ENCODE measurements at places on chromosomes 3 and 15. TPM values are rescaled to one million over a fixed set of nuclear protein-coding genes. Genes with fewer than 3 reads are reported as not detected.

The ARGFX gene
- not detected for polyA plus RNA-seq

The SFMBT1 gene
- 10.8 TPM for polyA plus RNA-seq

The GP9 gene
- polyA plus RNA-seq, result 1.3 TPM

The TIGIT gene
- polyA plus RNA-seq, result not detected

The WDR93 gene
- 4.0 TPM for polyA plus RNA-seq

The EFCC1 gene
- 3.0 TPM for polyA plus RNA-seq

The CLDN1 gene
- 63.3 TPM for polyA plus RNA-seq

The ANKUB1 gene
- not detected for polyA plus RNA-seq

The HGD gene
- polyA plus RNA-seq, result 90.1 TPM

The NUP210 gene
- polyA plus RNA-seq, result 31.8 TPM

The CEMIP gene
- polyA plus RNA-seq, result 3.2 TPM

The SELENOT gene
- polyA plus RNA-seq, result 118 TPM

DNA sequence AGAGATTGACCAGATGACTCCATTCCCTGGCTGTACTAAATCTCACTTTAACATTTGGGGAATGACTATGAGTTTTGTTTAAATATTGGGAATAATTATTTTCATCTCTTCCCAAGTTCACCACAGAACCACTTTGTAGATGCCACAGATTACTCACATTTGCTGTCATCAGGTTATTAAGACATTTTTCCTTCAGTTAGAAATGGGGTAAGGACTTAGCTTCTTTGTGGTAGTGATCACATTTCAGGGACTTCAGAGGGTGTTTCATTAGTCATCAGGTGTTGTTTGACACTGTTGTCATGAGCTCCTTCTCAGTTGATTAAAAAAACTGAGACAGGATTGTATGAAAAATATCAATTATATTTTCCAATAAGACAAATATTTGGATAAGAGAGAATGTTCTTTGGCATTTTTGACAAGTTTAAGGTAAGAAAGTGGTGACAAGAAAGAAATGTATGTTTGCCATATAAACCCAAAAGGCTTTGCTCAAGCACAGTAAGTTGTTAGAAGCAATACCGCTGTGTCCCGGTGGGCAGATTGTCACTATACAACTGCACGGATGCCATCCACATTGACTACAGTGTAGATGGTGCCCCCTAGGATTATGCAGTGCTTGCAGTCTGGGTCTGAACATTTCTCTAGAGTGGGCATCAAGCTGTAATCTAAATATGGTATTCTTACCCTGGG lies 22.3 kb downstream of the FBXL2 start:
- no peak for DNase-seq

DNA sequence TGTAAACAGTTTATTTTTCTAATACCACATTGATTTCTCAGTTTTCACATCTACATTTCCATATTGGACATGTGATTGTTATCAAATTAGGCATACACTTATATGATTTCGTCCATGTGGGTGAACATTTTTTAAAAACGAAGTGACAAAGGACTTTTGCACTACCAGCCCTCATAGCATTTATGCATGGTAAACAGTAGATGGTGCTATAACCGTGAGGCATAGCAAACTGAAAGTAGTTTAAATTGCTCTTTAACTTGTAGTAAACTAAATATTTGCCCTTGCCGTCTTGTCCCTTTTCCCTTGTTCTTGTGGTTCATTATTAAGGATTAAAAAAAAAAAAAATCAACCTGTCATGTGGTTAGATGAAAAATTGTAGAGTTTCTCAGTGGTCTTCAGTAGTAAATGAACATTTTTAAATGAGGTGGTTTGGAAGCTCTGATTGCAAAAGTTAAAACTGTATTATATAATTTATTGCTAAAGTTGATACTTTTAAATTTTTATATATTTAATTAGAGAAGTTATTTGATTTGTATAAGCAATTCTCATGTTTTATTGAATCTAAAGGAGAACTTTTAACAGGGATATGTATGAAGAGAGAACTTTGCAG lies 24.0 kb downstream of the STX19 start:
- DNase-seq, result peak; percentile 35

- no peak for DNase-seq
These were observed 55.1 kb downstream of the EXOG start for GRCh38 chr3:38551026-38551832.

DNA sequence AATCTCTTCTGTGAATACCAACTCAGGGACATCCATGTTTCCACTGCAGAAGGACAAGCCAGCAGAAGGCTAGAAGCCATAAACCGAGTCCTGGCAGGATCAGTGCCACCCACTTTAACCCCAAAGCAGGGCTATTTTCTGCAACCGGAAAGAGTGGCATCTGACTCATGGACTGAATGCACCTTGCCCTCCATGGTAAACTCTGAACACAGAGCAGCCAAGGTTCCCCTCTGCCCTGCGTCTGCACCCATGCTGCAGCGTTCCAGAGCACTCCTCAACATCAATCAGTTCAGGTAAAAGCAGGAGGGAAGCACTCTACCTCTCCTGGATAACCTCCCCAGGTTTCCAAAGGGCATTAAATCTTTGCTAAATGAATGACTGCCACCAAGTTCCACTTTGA lies 801 bp upstream of the NGRN start:
- DNase-seq, result no peak

DNA sequence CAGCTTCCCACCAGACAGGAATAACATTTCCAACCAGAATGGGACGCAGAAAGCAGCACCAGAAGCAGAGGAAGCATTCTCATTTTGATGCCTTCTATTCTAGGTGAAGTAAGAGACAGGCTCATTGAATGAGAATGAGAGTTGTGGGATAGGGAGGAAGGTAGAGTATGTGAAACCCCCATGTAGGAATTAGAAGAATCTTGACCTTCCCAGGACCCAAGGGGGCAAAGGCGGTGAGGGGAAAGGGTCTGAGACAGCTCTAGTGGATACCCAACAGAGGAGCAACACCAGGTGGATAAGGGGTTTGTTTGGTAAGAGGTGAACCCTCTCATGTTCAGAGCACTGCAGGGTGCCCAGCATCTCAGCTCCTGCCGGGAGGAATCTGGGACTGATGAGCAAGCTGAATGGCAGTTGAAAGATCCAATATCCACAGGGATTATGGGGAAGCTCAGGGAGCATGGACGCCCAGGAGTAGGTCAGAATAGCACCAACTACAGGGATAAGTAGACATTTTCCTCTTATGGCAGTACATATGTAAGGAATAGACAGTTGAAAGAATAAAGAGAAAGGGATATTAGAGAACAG lies 77.0 kb downstream of the PLCL2 start:
- DNase-seq, result no peak

DNA sequence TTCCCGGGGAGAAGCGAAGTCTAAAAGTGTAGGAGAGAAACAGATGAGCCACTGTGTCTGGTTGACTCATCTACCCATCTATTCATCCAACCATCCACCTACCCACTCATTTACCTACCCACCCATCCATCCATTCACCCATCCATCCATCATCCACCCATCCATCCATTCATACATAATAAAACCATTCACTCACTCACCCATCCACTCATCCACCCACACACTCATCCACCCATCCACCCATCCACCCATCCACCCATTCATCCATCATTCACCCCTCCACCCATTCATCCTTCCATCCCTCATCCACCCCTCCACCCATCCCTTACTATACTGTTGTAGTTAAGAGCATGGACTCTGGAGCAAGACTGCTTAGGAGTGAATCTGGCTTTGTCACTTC lies 136.4 kb upstream of the ATP2B2 start:
- no peak for DNase-seq

DNA sequence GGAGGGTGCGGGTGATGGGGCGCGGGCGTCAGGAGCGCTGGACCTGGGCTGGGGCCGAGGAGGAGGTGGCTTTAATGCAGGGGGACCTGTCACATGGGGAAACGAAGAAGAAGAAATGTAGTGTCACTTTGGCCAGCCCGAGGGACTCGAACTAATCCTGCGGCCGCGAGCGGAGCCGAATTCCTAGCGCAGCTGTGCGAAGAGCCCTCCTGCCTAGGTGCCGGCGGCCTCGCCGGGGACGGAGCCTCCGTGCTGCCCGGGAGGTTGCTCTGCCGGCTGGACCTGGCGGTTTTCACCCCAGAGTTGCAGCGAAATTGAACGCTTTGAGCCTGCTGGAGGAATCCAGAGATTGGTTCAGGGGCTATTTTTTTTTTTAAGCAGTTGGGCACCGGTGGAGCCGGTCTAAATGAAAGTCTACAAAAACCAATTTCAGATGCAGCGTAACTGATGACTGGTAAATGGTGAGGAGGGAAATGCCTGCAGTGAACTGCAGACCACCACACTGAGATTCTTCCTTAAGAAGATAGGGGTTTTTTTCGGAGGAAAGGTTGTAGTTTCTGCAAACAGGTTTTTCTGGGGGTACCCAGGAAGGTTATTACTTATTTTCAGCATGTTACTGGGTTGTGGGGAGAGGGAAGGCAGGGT lies 662 bp downstream of the TMEM108 start:
- DNase-seq, result no peak

DNA sequence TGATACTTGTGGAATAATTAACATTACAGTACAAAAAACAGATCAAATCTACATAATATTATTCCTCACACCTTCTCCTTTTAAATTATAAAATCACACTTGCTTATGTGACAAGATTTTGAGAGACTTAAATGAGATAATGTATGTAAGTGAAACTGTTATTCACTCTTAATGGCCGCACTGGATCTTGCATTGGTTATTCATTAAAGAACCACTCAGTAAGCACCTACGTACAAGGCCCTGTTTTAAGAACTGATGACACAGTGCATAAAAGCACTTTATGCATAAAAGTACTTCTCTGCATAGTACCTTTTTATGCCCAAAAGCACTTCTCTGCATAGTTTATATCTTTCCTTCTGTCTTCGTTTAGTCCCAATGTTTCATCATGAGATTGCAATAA lies 172.1 kb downstream of the GOLGA6L6 start:
- DNase-seq, result no peak

GRCh38 chr3:67000009-67000408 lies 1.9 kb downstream of the KBTBD8 start:
- no peak for DNase-seq

DNA sequence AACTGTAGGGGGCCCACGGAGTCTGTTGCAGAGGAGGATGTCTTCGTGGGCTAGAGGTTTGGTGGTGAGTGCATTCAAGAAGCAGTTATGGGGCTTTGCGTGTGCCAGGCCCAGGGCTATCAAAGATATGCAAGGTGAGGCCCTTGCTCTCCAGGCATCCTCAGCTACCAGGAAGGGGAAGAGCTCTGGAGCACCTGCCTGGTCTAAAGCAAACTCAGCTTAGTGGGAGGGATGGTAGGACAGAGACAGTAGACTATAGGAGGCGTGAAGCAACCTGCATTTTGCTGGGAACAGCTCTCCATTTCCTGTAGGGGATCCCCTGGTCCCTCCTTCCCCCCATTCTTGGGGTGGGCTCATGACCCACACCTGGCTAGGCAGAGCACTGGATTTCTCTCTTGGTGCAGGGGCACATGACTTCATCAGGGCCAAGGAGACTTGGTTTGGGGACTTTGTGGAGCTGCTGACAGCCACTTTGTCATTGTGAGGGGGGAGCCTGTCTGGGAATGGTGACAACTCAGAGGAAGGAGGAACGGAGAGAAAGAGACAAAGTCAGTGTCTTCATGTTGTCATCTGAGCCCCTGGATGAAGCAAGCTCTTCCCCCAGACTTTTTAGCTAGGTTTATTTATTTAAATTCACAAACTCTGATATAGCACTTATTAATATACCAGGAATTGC lies 8.6 kb upstream of the EEFSEC start:
- no peak for DNase-seq

- no peak for DNase-seq
These were observed 251.4 kb downstream of the ADAMTS17 start for GRCh38 chr15:100090411-100090810.

All from renal pelvis (tissue), 12 donors.